T-helper 9 cell (primary cell): ENCODE measurements at places on chromosomes 6 and 20.

- DNase-seq: no peak
Observed at GRCh38 chr6:108837236-108837971, 10.8 kb upstream of the ARMC2 start.

- no peak for DNase-seq
Observed at GRCh38 chr20:7505152-7505834, 435.0 kb downstream of the HAO1 start.

GRCh38 chr20:37390891-37391525 is 45.1 kb downstream of the SRC start:
- no peak for DNase-seq

DNA sequence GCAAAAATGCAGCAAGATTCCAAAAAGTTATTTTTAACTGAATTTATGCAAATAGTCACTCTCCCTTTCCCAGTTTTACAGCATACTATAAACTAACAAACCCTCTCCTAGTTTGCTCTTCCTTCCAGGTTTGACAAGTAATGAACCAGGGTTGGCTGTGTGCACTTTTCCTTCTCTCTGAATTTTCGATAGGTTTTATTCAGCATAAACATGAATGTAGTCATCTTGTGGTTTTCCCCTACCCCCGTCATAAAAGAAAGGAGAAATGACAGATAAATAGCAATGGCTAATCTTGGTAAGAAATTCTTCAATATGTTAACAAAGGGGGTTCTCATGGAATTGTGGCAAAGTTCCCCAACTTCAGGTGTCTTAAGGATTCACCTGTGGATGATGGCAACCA is 26.3 kb downstream of the PRDM1 start:
- DNase-seq: no peak

GRCh38 chr6:25439368-25439767 is 160.2 kb downstream of the CARMIL1 start:
- DNase-seq: no peak

DNA sequence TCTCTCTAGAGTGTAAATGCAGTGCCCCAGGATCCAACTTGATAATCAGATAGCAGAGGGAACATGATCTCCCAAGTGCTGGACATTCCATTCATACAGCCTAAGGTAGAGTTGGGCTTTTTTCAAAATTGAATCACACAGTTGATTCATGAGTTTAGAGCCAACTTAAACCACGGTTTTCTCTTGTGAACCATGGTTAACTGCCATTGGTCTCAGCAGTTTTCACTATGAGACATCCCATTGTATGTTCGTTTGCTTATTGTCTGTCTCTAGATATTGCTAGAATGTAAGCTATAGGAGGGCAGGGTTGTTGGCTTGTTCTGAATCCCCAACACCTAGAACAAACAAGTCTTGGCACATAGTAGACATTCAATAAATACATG is 37.2 kb upstream of the TAF8 start:
- no peak for DNase-seq

GRCh38 chr20:63499338-63499969 is 571 bp upstream of the EEF1A2 start:
- DNase-seq: no peak

DNA sequence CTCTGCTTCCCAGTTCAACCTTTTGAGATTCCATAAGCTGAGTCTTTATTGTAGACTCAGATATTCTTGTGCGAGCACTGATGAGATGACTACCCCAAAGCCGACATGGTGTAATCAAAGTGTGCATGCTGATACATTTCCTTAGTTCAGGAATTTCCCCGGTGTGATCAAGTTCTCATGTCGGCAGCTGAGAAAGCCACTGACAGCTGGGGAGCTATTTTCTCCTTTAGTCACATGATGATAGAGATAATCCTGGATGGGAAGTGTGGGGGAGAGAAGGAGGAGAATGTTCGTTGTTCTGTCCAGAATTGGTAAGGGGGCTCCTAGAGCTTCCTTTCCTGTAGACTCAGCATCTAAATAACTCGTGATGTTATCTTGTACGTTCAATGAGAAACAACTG is 7.7 kb upstream of the CAP2 start:
- DNase-seq: no peak

DNA sequence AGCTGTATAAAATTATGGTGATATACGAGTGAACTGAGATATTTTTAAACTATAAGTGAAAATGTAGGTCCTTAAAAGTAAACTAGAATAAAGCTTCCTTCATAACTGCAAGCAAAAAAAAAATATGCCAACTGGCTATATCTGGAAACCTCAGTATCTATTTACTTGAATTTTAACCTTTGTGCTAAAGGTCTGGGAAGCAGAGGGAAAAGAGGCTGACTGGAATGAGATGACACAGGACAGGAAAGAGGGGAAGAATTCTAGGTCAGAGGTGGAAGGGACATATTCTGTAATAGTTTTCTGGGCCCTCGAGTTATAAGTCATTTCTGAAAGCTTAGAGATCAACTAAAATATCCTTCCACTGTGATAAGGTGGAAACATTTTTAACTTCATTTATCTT is 46.8 kb downstream of the AIG1 start:
- DNase-seq: no peak

- no peak for DNase-seq
Observed at GRCh38 chr6:129385117-129385516, 324.9 kb downstream of the ARHGAP18 start.

DNA sequence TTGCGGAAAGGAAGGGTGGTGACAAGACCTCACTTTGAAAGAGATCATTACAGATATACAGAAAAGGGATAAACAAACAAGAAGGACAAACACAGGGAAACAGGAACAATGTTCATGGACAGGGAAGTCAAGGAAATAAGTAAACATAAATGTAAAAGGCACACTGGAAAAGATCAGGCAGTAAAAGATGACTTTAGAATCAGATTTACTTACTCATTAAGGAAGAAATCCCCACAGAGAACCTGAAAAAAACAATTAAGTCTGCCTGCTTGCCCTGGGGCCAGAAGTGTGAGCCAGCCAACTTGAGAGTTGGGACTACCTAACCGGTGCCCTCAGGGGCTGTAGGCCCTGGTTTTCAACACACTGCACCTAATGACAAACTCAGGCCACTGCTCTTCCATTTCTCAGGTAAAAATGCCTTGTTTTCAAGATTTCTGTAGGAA is 1.7 kb downstream of the APMAP start:
- no peak for DNase-seq

- DNase-seq: no peak
Observed at GRCh38 chr6:47654255-47654654, 44.1 kb upstream of the ADGRF4 start.

- no peak for DNase-seq
Observed at GRCh38 chr6:65631711-65632110, 75.3 kb downstream of the EYS start.

DNA sequence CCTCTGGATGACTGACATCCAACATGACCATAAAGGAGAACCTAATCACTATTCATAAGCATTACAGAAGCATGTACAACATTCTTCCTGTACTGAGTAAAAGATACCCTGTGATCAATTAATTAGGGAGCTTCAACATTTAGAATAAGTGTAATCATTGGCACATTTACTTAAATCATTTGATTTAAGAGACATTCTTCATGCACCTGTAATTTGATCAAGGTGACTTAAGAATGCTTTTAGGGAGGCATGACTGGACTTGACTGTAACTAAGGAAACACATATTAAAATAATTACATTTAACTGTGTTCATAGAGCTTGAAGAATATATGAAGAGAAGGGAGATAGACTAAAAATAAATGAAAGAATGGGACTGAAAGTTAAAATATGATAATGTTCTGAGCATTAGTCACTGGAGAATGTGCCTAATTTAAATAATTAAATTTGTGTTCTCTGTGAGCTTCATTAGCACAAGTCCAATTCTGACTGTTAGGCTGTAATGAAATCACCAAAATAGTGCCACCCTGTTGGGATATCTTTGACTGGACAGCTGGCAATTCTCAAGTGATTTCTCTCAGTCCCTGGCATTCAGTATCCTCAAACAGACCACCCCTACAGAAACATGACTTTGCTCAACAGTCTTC is 295.5 kb upstream of the ADGRB3 start:
- DNase-seq: no peak

- DNase-seq: no peak
Observed at GRCh38 chr6:81950877-81951276, 198.4 kb upstream of the TENT5A start.

- DNase-seq: no peak
Observed at GRCh38 chr20:45489083-45489531, 19.6 kb downstream of the WFDC2 start.

DNA sequence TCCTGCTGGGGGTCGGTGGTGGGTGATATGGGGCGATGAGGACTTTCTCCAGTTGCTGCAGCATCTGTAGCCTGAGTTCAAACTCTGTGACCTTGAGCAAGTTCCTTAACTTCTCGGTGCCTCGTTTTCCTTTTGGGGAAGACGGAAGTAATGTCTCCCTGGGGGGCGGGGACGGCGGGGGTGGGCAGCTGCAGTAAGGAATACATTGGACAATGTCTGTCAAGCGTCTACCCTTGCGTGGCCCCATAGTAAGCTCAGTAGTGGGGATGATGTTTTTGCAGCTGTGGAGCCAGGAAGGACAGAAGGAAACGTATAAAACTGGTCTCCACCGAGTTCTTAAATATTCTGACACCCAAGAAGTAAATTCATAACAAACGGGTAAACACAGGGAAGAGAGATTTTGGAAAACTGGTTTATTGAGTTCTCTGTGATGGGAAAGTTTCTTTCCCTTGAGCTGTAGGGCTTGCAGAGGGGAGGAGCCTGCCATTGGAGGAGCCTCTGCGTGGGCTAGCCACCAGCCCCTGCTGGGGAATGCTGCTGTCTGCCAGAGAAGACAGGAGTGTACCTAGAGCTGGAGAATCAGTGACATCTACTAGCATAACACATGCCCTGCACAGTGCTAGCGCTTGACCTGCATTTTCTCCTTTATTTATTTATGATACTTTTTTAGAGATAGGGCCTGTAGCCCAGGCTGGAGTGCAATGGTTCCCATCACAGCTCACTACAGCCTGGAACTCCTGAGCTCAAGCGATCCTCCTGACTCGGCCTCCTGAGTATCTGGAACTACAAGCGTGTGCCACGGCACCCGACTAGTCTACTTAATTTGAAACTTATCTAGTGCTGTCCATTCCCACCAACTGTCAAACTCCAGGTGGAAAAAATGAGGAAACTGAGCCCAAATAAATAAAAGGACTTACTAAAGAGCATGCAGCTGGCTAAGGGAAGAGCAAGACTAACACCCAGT is 1.2 kb upstream of the ACSS1 start:
- DNase-seq: no peak

DNA sequence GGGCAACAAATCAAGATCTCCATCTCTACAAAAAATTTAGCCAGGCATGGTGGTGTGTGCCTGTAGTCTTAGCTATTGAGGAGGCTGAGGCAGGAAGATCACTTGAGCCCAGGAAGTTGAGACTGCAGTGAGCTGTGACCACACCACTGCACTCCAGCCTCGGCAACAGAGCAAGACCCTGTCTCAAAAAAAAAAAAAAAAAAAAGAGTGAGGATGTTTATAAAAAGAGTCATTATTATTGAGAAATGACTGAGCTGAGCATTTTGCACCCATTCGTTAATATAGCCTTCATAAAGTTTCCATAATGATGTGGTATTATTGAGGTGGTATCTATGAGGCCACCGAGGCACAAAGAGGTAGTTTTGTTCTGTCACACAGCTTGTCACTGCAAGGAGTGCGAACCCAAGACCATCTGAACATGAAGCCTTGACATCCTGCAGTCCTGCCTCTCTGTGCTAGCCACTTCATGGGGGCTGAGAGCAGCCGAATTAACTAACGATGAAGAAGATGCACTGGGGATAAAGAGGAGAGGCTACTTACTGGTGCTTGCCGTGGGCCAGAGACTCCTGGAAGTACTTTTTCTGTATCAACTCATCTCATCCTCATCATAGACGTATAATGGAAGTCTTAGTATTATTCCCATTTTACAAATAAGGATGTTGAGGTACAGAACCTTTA is 175.5 kb downstream of the BCAS1 start:
- DNase-seq: no peak

DNA sequence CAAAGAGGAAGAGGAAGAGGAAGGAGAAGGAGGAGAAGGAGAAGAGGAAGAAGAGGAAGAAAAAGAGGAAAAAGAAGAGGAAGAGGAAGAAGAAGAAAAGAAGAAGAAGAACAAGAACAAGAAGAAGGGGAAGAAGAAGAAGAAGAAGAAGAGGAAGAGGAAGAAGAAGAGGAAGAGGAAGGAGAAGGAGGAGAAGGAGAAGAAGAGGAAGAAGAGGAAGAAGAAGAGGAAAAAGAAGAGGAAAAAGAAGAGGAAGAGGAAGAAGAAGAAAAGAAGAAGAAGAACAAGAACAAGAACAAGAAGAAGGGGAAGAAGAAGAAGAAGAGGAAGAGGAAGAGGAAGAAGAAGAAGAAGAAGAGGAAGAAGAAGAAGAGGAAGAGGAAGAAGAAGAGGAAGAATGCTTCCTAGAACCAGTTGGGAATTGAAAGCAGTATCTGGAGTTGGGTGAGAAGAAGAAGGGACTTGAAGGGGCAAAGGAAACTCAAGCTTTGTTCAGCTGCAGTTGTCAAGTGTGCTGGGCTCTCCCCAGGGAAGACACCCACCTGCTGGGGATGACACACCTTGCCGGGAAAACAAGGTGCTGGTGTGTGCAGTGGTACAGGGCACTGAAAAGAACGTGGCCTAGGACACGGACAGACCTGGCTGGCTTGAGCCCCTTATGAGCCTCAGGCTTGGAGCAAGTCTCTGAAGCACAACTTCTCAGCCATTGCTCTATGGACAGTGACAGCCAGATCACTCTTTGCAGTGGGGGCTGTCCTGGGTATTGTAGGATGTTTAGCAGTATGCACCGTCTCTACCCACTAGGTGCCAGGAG is 30.1 kb upstream of the ARFGEF2 start:
- DNase-seq: no peak

DNA sequence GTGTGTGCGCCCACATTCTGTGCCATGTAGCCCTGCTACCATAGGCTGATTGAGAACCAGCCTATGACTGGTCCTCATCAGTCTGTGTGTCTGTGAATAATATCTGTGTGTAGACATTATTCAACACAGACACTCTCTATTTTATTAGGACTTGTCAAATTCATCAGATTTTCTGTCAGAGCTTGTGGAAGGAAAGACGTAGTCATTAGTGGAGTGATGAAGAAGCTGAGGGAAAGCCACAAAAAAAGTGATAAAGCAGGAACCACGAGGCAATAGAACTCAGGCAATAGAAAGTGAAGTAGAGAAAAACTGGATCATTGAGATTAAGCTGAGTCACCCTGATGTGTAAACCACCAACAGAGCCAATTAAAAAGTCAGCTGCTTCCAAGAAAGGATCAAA is 122.2 kb upstream of the MARCKS start:
- no peak for DNase-seq

DNA sequence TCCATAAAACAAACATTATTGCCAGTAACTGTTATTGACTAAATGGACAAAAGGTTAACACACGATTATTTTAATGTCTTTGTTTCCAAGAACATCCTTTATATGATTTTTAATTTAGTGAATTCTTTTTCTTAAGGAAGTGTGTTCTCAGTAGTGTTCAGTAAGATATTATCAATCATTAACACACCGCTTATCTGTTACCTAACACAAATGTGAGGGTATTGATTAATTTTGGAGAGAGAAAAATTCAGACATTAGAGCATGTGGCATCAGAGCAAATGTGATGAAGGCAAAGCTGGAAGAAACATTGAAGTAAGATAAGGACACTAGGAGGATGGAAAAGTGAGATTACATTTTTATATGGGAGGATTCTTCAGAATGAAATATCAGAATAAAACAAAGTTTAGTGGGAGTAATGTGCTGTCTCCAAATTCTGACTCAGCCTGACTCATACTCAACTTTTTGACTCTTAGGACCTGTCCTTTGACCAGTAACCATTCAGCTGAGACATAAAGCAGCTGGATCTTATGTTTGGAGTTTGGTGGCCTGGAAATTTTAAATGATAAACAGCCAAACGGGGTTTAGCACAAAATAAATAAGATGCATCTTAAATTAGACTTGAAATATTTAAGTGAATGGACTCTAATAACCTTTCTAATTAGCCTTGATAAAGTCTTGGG is 348.6 kb downstream of the CD109 start:
- no peak for DNase-seq
